Islet precursor cell (in vitro differentiated cells): ENCODE measurements at places on chromosomes 1 and 21.

DNA sequence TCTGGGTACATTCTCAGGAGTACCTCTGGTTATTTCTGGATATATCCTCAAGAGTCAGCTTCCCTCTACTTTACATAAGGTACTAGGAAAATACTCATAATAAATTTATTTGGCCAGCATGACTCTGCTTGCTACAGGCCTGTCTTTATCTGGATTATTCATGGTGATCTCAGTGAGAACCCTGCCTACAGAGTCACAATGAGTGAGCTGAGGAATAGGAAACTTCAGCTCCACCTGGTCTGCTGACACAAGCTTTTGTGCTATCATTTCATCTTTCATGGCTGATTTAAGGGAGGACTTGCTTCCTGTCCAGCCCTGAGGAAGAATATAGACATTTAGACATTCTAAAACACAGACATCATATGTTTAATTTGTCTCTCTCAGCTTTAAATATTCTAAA, 19.5 kb upstream of the SUCO start:
- no peak for DNase-seq

DNA sequence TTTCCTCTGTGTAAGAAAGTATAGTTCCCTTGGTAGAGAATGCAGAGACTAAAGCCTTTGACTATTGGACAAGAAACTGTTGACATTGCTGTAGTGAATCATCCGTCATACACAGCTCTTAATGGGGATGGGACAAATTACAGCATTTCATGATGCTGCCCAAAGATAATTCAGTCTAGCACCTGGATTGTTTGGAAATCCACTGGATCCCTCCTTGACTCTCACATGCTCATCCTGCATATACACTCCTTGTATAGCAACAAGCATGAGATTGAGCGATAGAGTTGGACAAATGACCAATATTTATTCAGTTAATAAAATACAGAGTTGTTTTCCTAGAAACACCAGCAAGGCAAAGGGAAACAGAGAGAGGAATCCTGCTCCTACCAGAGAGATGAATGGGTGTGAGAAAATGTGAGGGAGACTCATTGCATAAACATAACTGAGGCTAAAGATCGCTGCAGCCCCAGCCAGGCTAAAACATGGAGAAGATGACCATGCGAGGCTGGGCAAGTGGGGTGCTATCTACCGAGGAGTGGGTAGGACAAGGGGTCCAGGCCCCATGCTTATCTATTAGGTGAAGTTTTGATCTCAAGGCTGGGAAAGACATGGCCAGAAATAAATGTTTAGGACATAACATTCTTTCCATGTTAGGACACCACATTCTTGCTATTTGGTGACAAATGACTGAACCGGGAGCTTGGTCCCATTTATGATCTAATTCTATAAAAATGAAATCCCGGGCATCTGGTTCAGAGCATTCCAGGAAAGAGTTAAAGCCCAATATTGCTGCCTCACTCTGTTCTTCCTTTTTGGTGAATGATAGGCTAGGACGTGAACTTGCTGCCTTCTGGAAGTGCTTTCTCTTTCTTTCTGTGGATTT, 153.2 kb downstream of the TGFB2 start:
- no peak for DNase-seq

DNA sequence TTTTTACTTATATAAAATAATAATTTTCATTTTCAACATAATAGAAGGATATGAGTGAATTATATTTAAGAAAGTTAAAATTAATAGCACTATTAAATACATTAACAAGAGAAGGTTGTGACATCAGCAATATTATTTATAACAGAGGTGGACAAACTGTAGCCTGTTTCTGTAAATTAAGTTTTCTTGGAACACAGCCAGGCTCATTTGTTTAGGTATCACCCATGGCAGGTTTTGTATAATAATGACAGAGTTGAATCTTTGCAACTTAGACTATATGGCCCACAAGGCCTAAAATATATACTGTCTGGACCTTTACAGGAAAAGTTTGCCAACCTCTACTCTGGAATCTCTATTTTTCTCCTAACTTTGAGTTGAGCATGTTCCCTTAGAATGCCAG, 42.8 kb upstream of the CACYBP start:
- no peak for DNase-seq

DNA sequence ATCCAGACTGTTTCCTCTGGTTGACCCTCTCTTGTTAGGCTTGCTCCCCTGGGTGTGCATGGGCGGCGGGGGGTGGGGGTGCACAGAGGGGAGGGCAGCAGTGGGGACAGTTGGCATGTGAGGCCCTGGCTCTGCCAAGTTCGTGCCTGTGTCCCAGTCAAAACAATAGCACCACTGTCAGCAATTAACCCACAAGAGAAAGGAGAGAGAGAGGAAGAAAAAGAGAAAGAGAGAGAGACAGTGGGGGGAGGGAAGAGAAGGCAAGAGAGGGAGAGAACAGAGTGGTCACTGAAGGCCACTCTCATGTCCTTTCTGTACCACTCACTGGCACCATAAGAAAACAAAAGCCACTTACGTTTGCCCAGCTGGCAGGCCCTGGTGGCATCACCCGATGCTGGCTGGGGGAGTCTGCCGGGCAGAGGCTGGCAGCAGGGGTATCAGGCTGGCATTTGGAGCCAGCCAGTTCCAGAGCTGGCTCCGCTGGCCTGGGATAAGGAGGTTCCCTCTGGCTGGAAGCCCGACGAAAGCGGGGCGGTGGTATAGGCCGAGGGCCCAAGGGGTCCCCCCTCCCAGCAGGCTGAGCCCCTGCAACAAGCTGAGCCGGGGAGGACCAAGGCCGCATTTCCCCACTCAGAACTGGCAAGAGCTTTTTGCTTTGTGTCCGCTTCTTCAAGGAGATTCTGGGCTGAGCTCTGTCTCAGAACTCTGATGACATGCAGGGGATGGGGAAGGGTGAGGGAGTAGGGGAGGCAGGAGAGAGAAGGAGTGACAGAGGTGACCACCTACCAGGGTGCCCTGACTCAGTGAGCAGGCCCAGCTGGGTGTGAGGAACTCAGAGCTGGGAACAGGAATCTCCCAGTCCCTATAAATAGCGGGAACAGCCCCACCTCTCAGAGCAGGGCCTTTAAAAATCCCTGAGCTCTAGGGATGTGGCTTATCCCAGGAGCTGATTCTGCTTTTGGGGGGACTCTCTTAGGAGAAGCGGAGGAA, 27.9 kb downstream of the PIK3C2B start:
- no peak for DNase-seq

DNA sequence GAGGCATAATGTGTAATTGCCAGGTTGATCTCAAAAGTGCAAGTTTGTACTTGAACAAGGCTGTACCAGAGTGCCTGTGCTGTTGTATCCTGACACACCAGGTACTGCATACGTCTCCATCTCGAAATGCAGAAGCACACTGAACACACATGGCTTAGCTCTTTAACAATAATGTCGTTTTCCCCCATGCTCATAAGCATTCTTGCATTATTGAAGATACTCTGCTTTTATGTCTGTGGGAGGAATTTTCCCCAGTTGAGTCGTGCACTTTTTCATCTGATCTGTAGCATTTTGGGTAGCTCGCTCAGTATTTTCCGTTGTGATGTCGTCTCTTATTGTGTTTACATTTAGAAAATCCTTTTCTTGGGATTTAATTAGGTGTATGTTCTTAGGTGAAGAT, 98.7 kb downstream of the PCBP3 start:
- DNase-seq, result no peak

- DNase-seq, result no peak
Measured at GRCh38 chr21:26534517-26534916, 38.6 kb downstream of the CYYR1 start.

GRCh38 chr21:35028451-35028978, 20.6 kb downstream of the RUNX1 start:
- DNase-seq, result no peak

- peak; percentile 43 for DNase-seq
Measured at GRCh38 chr1:11316701-11317100, 43.7 kb downstream of the UBIAD1 start.

GRCh38 chr21:35007348-35007747, 41.8 kb downstream of the RUNX1 start:
- no peak for DNase-seq

- DNase-seq, result no peak
Measured at GRCh38 chr1:54894271-54894670, 7.3 kb upstream of the DHCR24 start.

DNA sequence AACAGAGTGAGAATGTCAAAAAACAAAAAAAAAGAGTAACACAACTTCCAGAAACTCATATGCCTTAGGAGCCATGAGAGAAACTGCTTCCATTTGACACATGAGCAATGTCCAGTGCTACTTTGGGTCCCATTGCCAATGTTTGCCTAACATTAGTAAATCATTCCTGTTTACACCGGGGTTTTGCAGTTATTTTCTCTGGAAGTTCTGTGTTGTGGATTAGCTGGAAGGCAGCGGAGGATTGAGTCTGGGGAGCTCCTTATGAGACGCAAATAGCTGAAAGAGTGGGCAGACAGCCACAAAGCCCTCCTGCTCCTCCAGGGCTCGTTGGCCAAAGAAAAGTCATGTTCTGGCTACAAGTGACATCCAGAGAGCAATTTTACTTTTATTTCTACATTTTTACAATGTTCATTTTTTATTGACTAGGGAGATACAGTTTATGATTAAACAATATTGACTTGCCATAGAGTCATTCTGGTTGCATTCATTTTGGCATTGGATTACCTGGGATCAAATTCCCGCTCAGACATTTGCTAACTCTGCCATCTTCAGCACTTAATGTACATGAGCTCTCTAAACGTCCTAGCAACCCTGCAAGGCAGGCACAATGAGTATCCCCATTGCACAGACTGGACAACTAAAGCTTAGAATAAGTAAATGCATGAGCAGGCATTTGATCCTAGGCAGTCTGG, 66.4 kb upstream of the GALNT2 start:
- no peak for DNase-seq

DNA sequence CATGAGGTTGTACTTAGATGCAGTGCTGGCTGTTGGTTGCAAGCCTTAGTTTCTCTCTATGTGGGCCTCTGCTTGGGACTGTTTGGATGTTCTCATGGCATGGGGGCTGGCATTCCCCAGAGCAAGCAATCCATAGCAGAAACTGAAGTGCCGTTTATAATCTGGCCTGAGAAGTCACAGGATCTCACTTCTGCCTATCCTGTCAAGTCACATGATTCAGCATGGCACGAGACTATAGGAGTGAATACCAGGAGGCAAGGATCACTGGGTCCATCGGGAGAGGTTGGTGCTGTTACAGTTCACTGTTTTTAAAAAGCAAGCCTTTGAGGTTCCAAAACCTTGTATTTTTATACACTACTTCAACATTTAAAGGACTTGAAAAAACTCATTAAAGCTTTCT, 16.7 kb downstream of the COLGALT2 start:
- DNase-seq, result no peak

DNA sequence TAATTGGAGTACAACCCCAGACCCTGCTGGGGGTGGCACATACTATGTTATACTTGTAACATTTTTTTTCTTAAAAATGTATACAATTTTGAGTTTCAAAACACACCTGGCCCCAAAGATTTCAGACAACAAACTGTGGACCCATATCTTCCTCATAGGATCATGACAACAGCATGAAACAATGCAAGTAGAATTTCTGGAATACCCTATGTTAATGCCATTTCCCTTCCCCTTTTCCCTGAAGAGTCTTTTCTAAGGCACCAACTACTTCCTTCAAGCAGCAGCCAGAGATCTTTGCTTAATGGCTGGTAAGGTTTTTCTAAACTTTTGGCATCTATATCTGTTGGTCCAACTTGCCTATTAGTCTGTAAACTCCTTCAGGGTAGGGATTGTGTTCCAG, 99.9 kb upstream of the SERBP1 start:
- DNase-seq, result no peak
